ENCODE measurements at places on chromosomes 6 and 20.
A peak's percentile ranks its signal among the peaks of the same experiment; 100 is the strongest.

DNA sequence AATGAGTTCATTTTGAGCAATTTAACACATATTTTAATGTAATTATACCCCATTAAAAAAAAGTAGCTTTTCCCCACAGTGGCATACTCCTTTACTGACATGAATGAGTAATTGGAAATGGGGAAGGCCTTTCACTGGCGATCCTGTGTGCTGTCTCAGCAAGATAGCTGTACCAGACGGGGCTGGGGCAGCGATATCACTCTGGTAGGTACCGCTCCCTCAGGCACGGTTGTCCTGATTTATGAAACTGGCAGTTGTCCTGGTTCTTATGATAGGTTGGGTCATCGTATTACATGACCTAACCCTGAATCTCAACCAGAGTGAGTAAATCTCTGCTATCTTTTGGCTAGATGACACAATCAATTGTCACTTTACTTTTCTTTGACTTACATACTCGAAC is 355.0 kb upstream of the MAP3K7 start:
- no peak for DNase-seq

- DNase-seq, result no peak
Measured at GRCh38 chr6:72616406-72617015, 5.4 kb upstream of the KCNQ5 start.

GRCh38 chr6:22943327-22943726 is 374.0 kb downstream of the HDGFL1 start:
- no peak for DNase-seq

DNA sequence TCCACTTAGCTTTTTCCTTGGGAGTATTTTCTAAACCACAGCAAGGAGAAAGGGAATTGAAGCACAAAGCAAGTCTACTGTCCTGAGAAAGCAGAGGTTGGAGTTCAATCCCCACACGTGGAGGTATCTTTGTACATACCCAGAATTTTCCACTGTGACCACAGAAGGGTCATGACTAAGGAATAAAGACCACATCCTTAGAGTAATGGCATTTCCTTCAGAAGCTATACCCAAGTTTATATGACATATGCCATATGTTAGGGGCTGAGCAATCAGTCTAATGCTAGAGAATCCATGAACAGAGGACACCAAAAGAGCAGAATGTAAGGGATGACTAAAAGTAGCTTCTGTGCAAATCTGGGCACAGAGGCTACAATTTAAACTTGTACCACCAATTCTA is 46.4 kb downstream of the ATG5 start:
- no peak for DNase-seq

GRCh38 chr6:96304997-96305396 is 216.6 kb upstream of the UFL1 start:
- no peak for DNase-seq

DNA sequence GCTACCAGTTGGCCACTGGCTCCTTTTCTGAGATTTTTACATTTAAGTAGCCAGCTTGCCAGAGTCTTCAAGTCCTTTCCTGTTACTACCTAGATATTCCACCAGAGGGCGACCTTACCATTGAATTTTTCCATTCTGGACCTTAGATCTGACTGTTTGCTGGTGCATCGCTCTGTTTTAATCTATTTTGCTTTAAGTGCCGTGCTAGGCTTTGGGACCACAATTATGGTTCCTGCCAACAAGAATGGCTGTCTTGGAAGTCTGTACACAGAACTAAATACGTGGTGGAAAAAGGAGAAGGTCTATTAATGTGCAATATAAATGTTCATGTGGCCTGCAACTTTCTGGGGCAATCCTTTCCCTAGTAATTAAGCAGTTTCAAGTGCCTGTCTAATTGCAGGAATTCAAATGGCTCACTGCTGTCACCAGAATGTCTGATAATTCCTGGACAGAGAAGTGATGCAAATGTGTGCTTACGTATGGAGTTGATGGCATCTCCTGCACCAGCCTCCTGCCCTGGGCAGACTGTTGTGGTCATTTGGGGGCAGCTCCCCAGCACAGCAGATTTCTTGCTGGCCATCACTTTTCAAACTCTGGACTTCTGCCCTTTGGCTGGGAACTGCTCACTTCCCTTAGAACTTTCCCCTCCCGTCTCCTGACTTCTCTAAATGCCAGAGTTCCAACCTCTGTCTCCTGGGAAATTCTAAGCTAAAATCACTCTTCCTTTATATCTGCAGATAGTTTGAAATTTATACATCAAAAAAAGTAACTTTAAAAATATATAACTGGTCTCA is 5.6 kb upstream of the HLA-DOA start:
- peak; percentile 20 for DNase-seq

DNA sequence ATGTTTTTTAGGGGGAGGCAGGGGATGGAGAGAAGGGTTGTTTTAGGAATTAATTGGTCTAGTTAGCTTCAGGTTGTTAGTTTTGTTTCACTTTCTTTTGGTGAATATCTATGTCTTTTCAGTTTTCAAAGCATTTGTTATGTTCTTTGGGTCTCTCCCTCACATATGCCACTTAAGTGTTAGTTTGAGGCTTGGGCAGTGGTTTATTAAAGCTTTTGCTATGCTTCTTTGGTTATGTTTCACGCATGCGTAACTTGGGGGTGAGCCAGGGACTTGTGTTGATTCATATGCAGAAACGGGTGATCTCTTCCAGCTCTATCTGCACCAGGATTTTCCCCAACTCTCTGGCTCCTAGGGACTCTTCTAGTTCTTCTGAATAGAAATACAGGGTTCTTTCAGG is 11.4 kb upstream of the MMS22L start:
- DNase-seq, result no peak

DNA sequence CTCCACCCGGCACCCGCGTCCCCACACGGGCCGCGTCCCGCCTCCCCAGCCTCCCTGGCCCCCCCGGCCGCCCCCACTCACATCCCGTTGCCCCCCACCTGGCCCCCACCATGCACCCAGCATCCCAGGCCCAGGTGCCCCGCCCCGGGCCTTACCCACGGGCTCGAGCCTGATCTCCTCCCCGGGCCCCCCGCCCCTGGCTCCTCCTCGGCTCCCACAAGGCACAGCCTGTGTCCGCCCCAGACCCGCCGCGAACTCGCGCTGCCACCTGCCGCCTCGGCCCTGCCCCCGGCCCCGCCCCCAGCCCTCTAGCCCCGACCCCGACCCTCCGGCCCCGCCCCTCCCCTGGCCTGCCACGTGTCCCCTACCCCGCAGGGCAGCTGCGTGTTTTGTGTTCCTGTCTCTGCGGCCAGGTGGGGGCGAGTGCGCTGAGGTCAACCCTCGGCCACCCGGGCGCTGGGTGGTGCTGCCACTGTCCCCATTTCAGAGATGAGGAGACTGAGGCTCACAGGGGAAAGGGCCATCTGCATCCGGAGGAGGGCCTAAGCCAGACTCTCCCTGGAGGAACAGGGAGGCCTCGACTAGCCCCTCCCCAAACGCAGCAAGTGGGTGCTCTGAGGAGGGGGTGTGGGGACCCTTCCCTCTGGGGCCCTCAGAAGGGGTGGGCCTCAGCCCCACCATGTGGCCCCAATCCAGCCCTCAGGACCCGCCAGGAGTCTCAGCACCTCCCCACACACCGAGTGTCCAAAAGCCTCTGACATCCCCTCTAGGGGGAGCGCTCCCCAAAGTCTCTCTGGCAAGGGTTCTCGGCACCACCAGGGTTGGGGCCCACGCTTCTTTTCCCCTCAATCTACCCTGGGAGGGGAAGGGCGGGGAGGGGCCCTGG is 99.8 kb downstream of the TAF4 start:
- DNase-seq, result no peak

DNA sequence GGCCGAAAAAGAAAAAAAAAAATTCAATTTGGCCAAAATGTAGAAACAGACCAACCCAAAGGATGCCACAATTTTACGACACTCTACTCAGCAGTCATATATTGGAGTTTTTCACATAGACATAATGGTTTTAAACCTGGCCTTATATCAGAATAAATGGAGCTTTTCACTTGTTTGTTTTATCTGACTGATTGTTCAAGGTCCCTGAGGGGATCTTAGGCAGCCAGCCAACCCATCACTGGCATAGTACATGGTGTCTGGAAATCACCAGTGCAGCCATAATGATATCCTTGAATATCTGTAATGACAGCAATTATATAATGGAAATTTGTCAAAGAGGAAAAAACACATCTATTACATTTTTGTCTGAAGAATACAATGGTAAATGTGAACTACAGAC is 96.9 kb downstream of the PRSS35 start:
- no peak for DNase-seq

GRCh38 chr6:4788953-4789584 is 12.9 kb downstream of the CDYL start:
- DNase-seq, result no peak

- DNase-seq, result no peak
Measured at GRCh38 chr20:3908667-3909066, 19.5 kb downstream of the PANK2 start.

DNA sequence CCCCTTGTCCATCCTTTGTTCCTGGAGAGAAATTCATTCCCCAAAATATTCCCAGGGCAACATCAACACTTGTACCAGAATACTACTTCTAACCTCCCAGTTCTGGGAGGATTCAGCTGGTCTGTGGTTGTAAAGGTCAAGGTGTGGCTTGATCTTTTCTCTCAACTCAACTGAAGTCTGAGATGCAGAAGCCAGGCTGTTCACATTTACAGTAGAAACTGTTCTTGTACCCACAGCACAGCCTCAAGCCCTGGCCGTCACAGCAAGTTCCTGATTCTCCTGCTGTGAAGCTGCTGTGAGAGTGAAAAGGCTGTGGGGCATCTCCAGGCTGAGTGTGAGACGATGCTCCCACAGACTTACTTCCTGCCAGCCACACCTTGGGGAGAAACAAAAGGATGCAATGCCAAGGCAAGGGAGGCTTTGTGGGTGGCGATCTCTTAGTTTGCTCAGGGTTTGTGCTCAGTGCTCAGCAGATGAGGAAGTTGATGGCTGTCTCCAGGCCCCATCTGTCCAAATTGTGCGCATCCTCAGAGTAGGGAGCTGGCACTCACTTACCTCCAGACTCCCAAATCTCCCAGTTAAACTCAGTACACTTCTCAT is 143.9 kb upstream of the FOXA2 start:
- no peak for DNase-seq

DNA sequence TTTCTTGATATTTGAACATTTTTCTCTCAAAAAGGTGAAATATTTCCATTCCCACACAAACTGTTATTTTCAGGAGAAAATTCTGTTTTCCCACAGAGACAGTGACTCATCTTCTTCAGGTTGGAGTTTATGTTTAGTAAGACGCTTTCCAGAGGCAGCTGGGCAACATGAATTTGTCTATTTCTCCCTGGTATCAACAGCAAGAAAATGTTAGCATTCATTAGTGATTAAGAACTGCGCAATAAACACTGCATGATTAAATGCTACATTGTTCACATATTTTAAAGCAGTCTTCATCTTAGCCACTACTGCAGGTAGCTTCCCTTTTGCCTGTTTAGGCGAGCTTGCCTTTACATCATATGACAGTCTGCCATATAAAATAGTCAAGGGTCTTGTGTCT is 295.7 kb downstream of the C6orf118 start:
- no peak for DNase-seq

DNA sequence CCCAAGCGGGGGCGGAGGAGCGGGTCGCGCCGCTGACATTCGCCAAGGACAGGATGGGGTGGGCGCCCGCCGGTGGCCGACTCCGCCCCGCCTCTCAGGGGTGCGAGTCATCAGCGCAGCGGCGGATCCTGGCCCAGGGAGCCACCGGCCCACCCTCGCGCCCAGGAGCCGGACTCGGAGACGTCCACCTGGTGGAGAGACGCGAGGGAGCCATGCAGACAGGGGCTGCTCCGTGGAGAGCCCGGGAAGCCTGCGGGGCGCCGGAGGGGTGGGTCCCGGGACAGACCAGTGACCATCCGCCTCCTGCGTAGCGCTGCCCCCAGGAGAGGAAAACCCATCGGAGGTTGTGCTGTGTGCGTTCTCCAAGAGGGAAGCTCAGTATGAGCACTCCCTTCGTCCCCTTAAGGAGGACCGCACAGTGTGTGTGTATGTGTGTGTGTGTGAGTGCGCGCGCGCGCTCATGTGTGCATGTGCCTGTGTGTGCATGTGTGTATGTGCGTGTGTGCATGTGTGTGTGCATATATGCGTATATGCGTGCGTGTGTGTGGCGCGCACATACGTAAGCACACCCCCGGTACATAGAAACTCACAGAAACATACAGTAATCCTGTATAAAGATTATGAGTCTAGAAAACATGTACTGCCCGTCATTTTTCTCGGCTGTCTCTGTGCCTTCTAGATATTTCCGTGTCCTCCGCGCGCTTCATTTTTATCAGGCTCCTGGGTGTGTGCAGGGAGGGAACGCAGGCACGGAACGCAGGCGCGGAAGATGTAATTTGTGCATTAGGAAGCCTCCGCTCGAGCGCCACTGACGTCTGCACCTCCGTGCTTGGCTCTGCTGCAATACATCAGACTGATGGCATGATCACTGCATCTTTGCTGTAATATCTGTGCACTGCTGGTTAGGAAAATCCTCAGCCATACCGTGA is 158.9 kb downstream of the TBXT start:
- DNase-seq, result no peak

GRCh38 chr6:125957845-125958244 is 1.3 kb downstream of the HINT3 start:
- DNase-seq, result no peak

GRCh38 chr6:52697903-52698302 is 27.0 kb downstream of the TMEM14A start:
- no peak for DNase-seq

- DNase-seq, result no peak
Measured at GRCh38 chr6:11688425-11688709, 90.2 kb downstream of the ADTRP start.

DNA sequence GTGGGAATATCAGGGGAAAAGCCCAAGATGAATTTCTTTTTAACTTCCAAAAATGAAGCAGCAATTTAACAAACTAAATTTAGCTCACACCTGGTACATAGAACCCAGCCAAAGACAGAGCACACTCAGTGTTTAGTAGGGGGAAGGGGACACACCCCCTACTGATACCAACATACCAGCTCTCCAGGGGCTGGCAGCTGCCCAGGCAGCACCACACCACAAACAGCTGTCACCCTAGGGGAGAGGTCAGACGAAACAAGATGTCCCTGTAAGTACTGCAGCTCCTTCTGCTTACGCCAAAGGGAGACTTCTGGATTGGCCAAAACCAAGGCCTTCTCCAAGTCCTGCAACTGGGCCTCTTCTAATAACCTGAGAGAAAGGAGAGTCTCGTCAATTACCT is 26.0 kb downstream of the MDN1 start:
- DNase-seq, result no peak

GRCh38 chr20:15673206-15673605 is 900.0 kb downstream of the KIF16B start:
- no peak for DNase-seq

GRCh38 chr6:113052506-113052905 is 705.4 kb downstream of the RFPL4B start:
- DNase-seq, result no peak

DNA sequence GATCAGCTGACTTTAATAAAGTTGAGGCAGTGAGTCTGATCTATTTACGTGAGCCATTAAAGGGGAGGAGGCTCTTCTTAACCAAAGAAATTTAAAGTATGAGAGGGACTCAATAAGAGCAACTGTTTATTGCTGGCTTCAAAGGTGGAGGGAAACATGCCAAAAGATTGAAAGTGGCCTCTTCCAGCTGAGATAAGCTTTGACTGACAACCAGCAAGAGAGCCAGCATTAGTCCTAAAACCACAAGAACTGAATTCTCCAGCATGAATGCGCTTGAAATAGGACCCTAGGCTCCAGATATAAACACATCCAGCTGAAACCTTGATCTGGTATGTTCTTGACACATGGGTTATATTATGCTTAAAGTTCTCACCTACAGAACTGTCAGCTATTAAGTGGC is 123.1 kb upstream of the GJE1 start:
- no peak for DNase-seq

Data from NCI-H187 (cell line).